ENCODE measurements at places on chromosomes 7 and 10.

DNA sequence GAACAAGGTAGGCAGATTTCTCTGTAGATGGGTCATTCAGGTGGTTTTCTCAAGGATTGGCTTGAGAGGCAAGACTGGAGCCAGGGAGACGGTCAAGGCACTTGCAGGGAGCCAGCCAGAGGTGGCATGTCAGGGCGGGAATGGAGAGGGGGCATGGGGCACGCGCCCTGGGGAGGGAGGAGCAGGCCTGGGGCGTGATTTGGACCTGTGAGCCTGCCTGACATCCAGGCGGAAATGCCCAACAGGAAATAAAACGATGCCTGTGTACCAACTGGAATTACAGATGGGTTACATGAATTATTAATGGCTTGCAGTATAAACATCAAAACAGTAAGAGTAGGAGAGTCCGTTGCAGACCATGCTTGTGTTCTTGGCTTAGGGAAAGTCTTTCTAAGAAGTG lies 8.6 kb upstream of the SUN1 start:
- no peak for DNase-seq

- no peak for DNase-seq
Observed at GRCh38 chr7:135706858-135707569, 21.0 kb downstream of the SLC13A4 start.

DNA sequence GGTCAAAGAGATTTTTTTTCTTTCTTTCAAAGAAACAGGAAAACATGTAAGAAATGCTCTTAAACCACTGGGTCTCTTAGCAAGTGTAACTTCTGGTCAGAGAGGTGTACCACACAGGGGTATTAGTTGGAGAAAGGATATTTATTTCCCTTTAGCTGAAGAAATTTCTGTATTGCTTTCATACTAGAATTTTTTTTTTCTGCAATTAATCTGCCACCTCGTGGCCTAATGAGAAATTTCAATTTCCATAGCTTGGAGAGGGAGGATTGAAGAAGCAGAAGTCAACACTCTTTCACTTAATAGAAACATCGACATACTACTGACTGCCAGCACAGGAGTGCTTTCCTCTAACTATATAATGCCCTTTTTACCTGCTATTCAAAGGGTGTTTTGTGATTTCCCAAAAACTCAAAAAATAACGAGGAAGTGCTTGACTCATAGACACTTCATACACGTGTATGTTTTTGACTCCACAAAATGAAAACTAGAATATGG lies 177.6 kb upstream of the NAMPT start:
- DNase-seq = no peak

DNA sequence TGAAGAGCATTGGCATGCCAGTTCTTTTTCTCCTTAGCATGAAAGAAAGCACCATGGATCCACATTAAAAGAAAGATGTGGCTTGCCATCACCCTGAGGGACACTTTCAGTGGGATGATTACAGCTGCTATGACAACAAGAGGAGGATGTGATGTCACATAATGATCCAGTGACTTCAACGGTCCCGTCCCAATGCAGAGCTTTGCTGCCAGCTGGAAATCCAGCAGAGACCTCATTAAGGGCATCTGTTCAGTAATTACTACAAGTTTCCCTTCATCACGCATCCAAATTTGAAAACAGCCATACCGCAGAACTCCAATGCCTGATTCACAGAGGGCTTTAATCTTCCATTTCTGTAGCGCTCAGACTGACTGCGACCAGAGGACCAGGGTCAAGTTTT lies 206.6 kb downstream of the LSM5 start:
- DNase-seq = no peak

DNA sequence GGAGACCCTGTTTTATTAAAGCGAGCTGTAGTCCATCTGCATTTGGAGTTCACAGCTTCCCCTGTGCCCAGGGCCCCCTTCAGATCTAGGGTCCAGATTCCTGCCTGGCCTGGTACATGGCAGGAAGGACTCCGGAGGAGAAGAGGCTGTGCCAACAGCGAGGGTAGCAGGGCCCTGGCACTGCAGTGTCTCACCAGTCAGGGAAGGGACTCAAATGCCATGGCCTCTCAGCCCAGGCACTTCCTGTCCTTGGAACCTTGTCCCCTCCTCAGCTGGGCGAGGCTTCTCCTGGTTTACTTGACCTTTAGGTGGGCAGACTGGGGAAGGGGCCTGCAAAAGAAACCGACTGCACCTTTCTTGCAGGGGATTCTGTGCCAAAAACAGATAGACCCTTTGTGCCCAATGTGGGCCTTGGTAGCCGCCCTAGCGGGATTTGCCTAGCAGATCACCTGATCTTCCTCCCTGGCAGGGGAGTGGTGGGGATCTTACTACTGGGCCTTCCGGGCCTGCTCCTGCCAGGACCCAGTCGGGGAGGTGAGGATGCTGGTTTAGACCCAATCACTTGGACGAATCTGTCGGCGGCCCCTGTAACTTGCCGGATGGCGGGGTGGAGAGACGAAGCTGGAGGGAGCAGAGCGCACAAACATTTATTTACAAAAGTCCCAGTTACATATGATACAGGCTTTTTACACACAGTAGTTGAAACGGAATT lies 161.9 kb downstream of the RNF216 start:
- DNase-seq = no peak

DNA sequence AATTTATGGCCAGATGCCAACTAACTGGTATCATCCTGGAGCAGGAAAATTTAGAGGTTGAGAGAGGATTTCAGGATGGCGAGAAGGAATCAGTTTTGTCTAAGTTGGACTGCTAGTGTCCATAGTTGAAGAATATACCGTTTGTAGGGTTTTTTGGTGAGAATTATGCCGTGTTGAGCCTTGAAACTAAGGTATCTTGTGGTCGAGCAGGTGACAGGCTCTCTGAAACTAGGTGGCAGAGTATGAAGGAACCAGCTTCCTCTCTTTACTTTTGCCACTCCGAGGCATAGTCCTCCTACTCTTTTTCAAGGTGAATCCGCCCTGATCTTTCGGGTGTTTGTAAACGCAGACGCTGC lies 9.7 kb downstream of the MDFIC start:
- no peak for DNase-seq

DNA sequence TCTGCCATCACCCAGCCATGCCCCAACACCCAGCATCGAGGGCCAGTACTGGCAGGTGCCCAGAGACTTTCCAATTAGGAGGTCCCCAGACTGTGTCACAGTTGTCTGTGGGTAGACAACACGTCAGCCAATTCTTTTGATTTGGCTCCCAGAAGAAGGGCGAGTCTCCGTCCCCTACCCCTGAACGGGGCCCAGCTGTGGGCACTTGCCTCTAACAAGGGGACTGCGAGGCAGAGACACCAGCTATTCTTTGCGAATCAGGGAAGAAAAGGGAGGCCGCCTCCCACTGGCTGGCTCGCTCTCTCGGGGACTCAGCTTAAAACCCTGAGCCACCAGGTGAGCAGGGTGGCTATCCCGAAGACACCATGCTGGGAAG lies 167.3 kb downstream of the USP6NL start:
- no peak for DNase-seq

DNA sequence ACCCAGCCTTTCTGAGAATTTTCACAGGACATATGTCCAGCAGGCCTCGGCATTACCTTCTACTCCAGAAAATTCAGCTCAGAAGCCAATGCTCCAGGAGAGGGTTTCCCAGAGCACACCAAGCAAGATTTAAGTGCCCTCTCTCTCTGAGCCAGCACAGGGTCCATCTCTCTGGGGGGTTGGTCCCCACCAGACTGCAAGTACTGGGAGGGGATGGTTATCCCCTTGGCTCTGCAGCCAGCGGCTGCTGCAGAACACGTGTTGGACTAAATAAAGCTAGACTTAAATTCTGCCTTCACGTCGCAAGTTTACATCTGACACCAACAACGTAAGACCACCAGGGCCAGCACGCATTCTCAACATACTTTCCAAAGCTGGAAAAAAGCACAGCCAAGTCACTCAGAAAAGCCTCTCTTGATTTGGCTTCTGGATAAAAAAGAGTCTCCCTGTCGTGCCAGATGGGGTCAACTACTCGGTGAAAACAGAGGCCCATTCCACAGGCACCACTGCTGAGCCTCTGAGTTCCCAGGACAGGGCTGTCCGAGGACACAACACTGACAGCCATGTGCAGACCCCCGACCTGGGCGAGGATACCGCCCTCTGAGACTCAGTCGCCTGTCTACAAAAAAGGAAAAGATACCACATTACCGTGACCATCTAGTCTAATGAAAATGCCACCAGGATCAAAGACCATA lies 77.3 kb downstream of the CTBP2 start:
- no peak for DNase-seq

GRCh38 chr10:71621231-71622153 lies 98.1 kb downstream of the C10orf105 start:
- no peak for DNase-seq

GRCh38 chr10:5034588-5034987 lies 30.9 kb upstream of the AKR1C2 start:
- no peak for DNase-seq

- no peak for DNase-seq
Observed at GRCh38 chr7:12670000-12670729, 17.3 kb upstream of the ARL4A start.

DNA sequence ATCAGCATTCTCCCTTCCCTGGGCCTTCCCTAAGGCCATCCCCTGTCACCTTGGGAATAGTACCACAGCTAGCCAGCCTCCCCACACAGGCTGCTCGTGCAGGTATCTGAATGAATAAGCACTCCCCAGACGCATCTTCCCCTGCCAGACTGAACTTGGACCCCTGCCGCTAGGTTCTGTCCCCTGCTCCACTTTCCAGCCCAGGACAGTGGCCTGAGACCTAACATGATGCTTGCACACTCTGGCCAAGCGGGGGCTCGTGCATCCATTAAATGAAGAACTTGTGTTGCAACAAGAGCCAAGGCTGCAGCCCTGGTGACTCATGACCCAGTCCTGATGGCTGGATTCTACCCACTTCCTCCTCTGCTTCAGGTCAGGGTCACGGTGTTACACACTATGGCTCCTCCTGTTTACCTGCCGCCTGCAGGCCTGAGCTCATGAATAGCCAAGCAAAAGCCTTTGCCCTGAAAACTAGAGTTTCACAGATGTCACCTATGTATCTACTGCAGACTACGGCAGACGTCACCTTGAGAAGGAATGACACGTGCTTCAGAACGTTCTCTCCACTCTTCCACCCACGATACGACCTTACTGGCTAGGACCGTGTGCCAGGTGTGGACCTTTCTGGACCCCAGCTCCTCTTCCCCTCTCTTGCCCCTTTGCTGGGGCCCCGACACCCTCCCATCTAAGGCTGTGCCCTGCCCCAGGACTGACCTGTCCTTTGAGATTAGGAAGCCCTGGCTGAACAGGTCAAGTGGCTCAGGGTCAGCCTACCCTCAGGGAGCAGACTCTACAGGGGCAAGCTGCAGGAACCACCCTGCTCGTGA lies 6.5 kb downstream of the ASB13 start:
- no peak for DNase-seq

DNA sequence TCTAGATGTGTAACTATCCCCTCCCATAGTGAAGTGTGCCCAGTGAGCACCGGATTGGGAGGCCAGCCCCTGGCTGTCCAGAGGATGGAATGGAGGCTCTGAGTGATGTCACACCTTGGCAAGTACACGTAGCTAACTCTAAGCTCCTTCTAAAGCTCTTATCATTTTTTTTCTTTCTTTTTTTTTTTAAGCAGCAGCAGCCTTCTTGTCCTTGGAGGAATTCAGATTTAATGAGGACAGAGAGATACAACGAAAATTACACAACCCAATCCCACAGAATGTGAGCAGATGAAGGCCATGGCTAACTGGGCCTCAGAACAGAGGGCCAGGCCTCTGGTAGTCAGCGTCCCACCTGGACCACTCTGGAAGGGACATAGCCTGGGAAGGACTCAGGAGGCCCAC lies 11.3 kb downstream of the TNS3 start:
- DNase-seq = no peak

Data from activated CD8-positive, alpha-beta memory T cell treated with anti-CD3 and anti-CD28 coated beads for 48 hours (primary cell).